Forelimb muscle (tissue), 1 donor: ENCODE measurements at places on chromosomes 7 and 10. TPM values are rescaled to one million over a fixed set of nuclear protein-coding genes. Genes with fewer than 3 reads are reported as not detected.

Gene FBXL15
- 6.6 TPM for polyA plus RNA-seq

Gene NRAP
- polyA plus RNA-seq: 31.5 TPM

Gene FAM237B
- 0.06 TPM for polyA plus RNA-seq

Gene NXPH1
- not detected for polyA plus RNA-seq

Gene PTPRZ1
- 3.0 TPM for polyA plus RNA-seq

GRCh38 chr7:19585761-19586160, 123.1 kb downstream of the POLR1F start:
- no peak for DNase-seq

- DNase-seq: no peak
Measured at GRCh38 chr10:71241114-71241829, 28.9 kb downstream of the UNC5B start.

GRCh38 chr10:29709484-29710002, 74.8 kb upstream of the SVIL start:
- no peak for DNase-seq

DNA sequence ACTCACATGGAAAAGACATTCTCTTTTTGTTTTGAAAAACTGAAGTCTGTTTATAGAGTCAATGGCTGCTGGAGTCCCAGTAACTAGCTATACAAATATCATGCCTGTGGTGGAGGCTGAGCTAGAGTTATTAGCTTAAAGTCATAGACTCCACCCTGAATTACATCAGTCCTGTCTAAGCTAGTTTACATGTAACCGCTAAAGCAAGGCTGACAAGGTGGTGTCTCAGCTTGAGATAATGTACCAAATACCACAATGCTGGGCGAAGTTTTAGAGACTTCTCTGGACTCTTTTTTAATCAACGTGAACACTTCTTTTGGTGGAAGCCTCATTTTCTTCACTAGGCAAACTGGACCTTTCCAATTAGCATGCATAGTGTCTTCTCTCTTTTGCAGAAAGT, 219.4 kb downstream of the ANK3 start:
- DNase-seq: no peak

- DNase-seq: no peak
Measured at GRCh38 chr7:91375378-91375777, 111.1 kb downstream of the FZD1 start.

DNA sequence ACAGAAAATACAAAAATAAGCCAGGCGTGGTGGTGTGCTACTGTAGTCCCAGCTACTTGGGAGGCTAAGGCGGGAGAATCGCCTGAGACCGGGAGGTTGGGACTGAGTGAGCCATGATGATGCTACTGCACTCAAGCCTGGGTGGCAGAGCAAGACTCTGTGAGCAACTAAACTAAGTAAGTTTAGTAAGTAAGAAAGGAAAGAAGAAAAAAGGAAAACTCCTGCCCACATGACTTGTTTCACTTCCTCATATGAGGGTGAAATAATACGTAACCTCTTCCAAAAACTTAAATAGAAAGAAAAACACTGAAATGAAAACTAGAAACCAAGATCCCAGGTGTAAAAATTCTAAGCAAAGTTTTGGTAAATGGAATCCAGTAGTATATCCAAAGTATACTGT, 79.6 kb downstream of the LARP4B start:
- DNase-seq: no peak

- DNase-seq: no peak
Measured at GRCh38 chr10:114397651-114398145, 6.6 kb downstream of the AFAP1L2 start.

DNA sequence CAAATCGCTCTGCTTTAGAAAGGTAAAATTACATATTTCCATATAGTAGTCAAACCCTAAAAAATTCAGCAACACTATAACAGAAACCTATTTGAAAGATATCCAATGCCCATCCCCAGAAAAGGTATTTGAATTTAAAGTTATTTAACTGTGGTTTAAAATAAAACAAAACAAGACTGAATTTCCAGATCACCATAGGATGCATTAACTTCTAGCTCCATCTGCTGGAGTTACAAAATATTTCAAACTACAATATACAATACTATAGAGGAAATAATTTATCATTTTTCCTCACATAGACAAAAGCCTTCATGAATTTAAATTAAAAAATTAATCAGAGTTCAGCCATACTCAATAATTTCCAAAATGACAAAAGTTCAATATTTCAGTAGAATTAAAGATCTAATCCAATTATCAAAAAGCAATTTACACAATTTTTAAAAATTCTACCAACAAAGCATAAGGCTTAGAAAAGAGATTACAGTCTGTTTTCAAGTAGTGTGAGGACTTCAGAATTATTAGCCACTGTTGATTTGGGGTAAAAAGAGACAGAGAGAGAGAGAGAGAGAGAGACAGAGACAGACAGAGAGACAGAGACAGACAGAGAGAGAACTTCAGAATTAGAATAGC, 75.9 kb downstream of the LMBR1 start:
- peak; percentile 4 for DNase-seq

DNA sequence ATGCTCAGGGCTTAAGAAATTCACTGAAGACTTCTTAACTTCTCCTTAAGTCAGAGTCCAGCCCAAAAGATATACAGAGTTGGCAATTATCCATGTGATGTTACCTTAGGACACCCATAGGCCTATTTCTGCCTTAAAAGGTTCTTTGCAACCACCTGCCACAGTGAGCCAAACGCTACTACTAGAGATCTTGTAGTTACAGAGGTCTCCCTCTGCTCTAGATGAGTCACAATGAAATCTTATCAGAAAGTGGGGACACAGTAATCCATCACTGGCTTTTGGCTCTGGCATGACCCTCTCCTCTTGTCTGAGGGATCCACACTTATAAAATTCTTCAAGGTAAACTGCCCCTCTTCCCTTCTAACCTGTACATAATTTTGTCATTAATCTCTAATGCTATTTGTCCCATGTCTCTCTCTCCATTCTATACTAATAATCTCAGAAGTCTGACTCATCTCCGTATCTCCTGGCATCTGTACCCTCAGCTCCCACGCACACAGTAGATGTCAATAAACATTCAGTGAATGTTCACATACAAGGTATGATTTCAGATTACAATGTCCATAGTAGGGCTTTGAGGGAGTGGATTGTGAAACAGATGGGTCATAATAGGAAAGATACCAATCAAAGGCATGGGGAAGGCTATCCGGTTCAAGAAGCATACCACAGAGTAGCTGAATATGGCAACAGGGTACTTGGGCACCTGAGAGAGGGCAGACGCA, 112.1 kb downstream of the SGMS1 start:
- no peak for DNase-seq

DNA sequence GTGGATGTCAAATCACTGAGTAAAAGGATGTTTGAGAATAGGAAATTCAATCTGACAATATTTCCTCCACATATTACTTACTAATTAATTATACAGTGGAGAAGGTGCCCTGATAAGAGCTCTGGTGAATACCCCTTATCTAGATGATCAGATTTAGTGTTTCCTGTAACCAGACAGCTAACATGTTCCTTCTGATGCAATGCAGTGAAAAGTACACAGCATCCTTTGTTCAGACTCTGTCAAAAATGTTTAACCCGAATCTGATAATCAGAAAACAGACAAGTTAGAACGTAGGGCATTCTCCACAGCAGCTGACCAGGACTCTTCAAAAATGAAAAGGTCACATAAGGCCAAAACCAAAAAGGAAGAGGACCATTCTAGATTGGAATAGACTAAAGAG, 46.2 kb downstream of the WDR11 start:
- DNase-seq: no peak

GRCh38 chr10:94083662-94084265, 90.0 kb downstream of the PLCE1 start:
- DNase-seq: no peak

DNA sequence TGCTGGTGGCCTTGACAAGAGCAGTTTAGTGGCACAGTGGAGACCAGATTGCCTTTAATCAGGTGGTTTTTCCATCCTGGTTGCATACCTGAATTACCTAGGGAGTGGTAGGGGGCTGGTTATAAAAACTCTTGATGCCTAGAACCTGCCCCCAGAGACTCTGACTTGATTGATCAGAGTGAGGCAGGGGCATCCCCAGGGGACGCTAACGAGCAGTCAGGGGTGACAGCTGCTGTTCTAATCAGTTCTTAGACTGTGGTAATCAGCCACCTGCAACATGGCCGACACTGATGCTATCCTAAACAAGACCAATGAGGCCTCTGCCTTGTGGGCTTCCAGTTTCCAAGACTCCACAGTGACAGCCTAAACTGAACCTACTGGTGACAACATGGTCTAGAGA, 2.0 kb upstream of the OPALIN start:
- DNase-seq: no peak

GRCh38 chr10:108147346-108147745, 982.8 kb upstream of the SORCS1 start:
- DNase-seq: no peak

DNA sequence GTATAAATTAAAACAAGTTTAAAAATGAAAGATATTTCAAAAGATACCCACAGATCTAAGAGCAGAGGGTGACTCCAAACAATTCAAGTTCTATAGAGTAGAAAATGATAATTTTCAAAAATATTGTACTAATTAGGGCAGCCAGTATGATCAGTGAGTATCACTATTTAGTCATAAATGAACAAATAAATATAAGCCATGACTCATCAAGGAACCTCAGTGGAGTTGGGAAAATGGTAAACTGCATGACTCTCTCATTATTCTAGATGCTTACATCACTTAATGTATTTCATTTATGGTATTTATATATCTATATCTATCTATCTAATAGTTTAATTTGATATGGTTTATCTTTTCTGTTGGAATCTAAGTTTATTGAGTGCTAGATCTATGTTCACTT, 94.3 kb downstream of the THSD7A start:
- DNase-seq: no peak

GRCh38 chr7:27172823-27173510, 1.2 kb downstream of the HOXA10 start:
- no peak for DNase-seq

DNA sequence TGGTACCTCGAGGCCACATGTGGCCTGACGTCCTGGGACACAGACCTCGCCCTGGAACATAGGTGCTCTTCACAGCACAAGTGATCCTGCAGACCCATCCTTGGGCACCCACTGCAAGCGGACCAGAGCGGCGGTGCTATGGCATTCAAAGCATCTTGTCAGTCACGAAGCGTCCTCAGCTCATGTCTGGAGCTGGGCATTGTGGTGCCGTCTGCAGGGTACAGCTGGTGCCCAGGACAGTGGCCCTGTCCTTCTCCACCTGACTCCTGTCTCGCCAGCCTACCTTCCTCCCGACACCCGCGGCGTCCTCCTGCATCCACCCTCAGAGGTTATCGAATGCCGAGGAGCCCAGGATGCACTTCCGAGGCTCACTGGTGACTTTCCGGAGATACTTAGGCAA, 26.5 kb downstream of the ADGRA1 start:
- DNase-seq: no peak

- DNase-seq: no peak
Measured at GRCh38 chr7:140526787-140527664, 47.7 kb upstream of the MKRN1 start.

DNA sequence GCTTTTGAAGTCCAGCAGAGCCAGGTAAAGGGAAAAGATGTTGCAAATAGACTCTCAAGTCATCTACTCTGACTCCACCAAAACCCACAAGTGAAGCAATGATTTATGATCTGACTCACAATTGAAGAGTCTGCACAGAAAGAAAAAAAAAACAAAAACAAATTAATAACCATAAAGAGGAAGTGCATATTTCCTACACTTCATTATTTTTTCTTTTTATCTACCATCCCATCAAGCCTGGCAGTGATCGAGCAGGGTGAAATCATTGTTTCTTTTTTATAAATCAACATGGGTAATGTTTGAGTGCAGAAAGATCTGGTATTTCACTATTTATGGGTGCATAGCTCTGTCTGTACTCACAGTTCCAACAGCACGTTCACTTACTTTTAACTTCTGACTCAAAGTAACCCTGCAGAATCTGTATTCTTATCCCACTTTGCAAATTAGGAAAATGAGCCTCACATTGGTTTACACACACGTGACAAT, 829.0 kb downstream of the TNS3 start:
- no peak for DNase-seq

DNA sequence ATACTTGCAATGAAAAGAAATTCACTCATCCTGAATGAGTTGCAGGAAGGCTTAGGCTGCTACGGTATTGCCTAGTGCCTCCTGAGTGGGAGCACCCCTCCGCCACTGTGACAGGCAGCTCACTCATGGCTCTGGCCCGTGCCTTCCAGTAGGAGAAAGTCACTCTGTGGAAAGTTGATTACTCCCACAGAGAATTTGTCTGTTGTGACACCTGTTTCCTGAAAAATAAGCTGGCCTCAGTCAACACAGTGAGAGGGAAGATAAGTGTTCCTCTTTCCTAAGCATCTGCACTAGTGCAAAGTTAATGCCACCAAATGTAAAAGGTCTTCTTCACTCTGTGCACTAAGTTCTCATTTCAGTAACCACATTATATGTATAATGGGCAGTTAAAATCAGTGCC, 158.8 kb upstream of the INHBA start:
- DNase-seq: no peak

DNA sequence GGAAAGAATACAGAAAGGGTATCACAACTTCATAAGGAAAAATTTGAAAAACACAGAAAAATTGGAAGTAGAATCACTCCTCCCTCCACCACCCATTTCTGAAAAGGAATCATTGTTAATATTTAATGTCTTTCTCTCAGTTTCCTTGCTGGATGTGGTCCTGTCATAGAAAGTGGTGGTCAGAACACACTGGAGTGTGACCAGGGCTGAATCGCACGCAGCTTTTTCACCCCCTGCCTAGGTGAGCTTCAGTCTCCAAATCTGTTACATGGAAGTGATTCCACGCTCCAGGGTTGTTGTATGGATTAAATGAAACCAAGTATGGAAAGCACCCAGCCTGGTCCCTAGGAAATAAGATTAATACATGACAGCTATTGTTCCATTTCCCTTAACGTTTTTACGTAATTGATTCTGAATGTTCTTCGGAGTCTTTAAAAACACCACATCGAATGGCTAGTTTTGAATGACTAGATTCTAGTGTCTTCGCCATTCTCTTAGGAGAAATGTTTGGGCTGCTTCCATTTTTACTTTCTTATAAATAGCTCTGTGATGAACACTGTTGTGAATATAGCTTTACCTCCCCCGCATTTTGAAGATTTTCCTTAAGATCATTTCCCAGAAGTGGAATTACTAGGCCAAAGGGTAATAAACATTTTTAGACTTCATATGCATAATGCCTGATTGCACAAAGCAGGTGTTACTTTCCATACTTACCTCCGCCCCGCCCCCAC, 10.9 kb upstream of the DUSP5 start:
- DNase-seq: no peak
